RPMI7951 (cell line): ENCODE measurements at places on chromosomes 7 and 10. TPM values are rescaled to one million over a fixed set of nuclear protein-coding genes. Genes with fewer than 3 reads are reported as not detected.

Gene ELN
- total RNA-seq = 0.12 and 0.59 TPM in 2 replicates

DNA sequence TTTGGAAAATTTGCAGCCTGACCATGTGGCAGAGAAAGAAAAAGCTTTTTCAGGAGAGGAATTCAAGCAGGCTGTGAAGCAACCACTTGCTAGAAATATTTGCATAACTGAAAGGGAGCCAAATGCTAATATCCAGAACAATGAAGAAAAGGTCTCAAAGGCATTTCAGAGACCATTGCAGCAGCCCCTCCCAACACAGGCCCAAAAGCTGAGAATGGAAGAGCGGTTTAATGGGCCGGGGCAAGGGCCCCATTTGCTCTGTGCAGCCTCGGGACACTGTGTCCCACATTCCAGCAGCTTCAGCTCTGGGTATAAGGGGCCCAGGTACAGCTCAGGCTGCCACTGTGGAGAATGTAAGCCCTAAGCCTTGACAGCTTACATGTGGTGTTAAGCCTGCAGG lies 918.1 kb upstream of the POT1 start:
- DNase-seq = no peak

Gene OGDHL
- not detected in 2 replicates for total RNA-seq

GRCh38 chr10:102403115-102403514 lies 7.6 kb downstream of the NFKB2 start:
- no peak for DNase-seq

Gene MMP21
- not detected in 2 replicates for total RNA-seq

- no peak for DNase-seq
Measured at GRCh38 chr7:12941512-12941911, 254.1 kb downstream of the ARL4A start.

DNA sequence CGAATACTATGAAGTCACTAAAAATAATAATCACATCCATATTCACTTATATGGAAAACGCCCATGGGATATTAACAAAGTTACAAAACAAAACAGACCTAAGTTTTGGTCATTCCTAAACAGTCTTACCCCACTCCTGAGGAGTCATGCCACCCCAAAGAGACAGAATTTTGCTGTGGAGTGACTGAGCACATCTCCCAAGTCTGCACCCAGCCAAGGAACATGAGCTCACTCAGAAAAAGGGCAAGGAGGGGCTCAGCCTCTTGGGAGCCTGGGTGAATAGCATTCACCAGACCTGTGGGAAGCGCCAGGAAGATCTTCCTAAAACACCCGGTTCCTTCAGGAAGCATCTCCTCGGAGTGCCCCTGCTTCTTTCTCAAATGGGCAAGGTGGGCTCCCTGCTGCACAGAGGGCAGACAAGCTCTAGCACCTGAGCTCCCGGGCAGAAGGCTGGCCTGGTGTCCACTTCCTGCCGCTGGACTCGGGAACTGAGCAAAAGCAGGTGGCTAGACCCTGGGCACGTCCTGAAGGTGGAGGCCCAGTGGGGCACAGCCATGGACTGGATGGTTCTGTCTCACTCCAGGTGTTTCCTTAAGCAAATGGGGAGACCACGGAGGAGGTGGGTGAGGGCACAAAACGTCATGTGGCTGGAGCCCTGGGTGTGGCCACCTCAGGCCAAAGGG lies 31.0 kb downstream of the TNS3 start:
- DNase-seq = no peak

Gene GPR85
- total RNA-seq = 3.1 and 4.2 TPM in 2 replicates

GRCh38 chr10:64271508-64271907 lies 750.3 kb downstream of the REEP3 start:
- DNase-seq = no peak

DNA sequence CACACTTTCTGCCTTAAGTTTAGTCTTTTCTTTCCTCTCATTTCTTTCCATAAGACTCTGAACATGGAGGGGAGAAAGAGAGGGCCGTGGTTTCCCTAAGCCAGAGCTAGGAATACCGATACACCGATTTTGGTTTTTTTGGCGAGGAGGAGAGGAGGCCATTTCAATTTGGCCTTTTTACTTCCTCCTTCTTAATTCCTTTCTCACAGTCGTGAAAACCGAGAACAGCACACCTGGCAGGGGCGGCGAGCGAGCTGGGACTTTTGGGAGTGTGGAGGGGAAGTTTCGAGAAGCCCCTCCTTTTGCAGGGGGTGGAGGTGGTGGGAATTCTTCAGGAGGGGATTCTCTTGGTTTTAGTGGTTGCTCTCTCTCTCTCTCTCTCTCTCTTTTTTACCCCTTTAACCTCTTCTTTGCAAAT lies 6.2 kb downstream of the GATA3 start:
- DNase-seq = no peak

Gene DCLRE1A
- 9.2 and 10.1 TPM in 2 replicates for total RNA-seq

Gene UNCX
- total RNA-seq = not detected in 2 replicates

DNA sequence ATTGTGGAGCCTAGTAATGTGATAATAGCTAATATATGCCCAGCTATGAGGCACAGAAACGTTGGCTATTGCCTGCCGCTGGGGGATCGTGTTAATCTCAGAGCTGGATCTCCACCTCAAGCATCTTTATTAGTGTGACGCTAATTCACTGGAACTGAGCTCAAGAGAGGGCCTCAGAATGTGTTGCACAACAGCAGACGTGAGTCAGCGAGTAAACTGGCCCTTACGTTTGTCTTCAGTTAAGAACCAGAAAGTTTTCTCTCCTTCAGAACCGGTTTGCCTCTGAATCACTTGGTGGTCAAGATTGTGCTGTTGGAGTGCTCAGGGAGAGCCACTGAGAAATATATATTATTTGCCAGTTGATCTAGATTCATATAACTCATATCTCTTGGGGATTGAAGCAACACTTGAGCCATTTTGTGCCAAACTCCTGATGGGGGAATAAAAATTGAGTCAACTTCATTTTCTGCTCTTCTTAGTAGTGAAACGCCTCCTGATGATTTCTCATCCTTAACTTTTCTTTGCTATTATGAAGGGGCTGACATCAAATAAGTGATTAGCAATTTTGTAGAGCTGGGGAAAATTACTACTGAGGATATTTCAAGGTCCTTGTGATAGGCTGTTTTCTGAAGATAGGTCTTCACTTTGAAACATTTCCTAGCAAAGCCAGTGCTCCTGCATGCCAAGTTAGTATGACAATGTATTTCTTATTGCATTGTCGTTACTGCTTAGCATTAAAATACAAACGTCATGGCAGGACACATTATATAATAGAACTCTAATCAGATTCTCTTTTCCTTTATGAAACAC lies 22.3 kb downstream of the BZW2 start:
- peak; percentile 99 for DNase-seq

Gene ECHS1
- 91.1 and 104 TPM in 2 replicates for total RNA-seq

Gene ADAM22
- 0.98 and 1.6 TPM in 2 replicates for total RNA-seq

GRCh38 chr10:132738454-132739224 lies 47.3 kb downstream of the NKX6-2 start:
- no peak for DNase-seq

GRCh38 chr10:35299016-35299415 lies 37.3 kb upstream of the CCNY start:
- DNase-seq = no peak

- DNase-seq = peak; percentile 98
Measured at GRCh38 chr7:47677664-47678063, 95.8 kb upstream of the TNS3 start.

- DNase-seq = peak; percentile 26
Measured at GRCh38 chr7:142445019-142445686, 187.3 kb upstream of the PRSS58 start.

- DNase-seq = no peak
Measured at GRCh38 chr10:100371482-100372027, 24.5 kb downstream of the SCD start.

GRCh38 chr10:31770307-31770902 lies 158.2 kb downstream of the ARHGAP12 start:
- peak; percentile 30 for DNase-seq

- no peak for DNase-seq
Measured at GRCh38 chr10:4626919-4627318, 199.1 kb upstream of the AKR1E2 start.

- peak; percentile 82 for DNase-seq
Measured at GRCh38 chr7:66413379-66414114, 208.4 kb downstream of the TPST1 start.

DNA sequence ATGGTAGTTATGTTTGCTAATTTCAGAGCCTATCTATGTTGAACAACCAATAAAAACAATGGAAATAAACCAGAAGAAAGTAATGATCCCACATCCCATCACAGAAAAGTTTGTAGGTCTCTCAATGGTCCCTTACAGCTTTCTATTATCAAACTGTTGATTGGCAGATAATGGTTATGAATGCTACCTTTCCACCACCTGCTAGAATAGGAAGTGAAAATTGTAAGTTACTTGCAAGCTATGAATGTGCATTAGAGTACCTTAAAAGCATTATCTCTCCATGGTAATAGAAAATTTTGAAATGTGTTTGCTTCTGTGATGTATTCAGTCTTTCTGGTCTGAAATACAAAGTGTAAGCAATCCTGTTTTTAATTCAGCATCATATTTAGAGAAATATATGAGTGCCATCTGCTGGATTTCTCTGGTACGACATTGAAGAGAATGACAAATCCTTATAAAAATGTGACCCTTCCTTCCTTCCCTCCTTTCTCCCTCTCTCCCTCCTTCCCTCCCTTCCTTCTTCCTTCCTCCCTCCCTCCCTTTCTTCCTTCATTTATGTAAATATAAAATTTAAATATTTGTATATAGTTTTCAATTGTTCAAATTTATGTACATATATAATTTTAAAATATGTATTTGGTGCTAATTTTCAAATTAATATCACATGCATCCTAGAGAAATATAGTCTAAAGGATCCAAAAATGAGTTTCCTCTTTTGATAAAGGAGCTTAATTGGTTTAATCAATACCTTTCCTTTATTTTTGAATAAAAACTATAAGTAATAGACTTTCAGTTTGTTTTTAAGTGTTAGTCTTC lies 41.4 kb upstream of the PNLIPRP3 start:
- DNase-seq = peak; percentile 9

DNA sequence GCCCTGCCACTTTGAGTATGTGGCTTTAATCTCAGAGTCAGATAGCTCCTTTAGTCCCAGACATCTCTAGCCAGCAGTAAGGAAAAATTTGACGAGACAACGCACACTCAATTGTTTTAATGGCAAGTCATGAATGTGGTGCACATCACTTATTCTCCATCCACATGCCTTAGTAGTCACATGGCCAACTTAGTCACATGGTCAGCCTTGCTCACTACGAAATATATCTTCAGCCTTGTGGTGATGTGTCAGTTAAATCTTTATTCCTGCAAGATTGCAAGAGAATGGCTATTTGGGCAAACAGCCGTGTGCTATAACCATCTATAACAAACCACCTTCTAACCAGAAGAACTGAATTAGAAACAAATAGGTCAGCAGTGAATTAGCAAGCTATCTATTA lies 871.1 kb upstream of the CELF2 start:
- no peak for DNase-seq

Gene PGAM2
- total RNA-seq = 0.36 and 0.78 TPM in 2 replicates

DNA sequence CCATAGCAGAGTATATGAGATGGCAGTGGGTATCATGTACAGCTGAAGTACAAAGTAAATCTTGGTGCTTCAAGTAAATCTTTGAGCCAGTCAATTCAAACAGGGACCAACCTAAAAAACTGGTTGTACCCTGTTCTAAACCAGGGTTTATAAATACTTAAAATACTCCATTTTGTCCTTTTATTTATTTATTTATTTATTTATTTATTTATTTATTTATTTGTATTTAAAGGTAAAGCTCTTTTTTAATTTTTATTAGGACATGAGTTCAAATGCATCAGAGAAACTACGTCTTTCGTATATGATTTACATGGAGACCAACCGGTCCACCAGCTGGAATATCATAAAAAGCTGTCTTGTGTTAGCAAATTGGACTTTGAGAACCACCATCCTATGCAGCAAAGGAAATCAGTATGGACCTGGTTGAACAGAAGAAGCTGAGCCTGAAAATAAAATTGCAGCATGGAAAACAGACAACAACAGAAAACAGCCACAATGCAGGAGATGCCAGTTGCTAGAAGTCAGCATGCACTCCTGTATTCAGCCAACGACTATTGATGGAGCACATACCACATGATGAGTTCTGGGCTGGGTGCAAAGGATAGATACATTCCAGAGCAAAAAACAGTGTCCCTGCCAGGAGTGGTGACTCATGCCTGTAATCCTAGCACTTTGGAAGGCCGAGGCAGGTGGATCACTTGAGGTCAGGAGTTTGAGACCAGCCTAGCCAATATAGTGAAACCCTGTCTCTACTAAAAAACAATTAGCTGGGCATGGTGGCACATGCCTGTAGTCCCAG lies 60.0 kb downstream of the PLXNA4 start:
- DNase-seq = peak; percentile 75

DNA sequence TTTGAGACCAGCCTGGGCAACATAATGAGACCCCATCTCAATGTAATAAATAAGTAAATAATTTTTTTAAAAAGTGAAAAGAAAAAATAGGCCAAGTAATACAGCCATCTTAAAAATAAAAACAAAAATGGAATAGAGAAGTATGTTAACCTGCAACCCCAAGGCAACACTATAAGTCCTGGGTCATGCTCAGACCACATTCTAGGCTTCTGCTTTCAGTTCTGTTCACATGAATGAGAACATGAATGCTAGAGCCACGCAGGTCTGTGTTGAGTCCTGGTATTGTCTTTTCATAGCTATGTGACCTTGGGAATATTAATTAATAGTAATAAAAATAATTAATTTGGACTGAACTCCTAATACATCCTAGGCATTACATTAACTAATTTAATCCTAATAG lies 284.0 kb downstream of the AUTS2 start:
- DNase-seq = no peak

GRCh38 chr7:27095050-27095896 lies 527 bp downstream of the HOXA1 start:
- DNase-seq = no peak

- no peak for DNase-seq
Measured at GRCh38 chr10:21055339-21056135, 158.4 kb upstream of the NEBL start.

Gene TCERG1L
- not detected in 2 replicates for total RNA-seq

GRCh38 chr10:111275091-111275490 lies 198.3 kb downstream of the ADRA2A start:
- no peak for DNase-seq

Gene NUB1
- total RNA-seq = 53.2 and 54.4 TPM in 2 replicates

GRCh38 chr10:21935439-21936023 lies 68.0 kb downstream of the DNAJC1 start:
- DNase-seq = no peak

DNA sequence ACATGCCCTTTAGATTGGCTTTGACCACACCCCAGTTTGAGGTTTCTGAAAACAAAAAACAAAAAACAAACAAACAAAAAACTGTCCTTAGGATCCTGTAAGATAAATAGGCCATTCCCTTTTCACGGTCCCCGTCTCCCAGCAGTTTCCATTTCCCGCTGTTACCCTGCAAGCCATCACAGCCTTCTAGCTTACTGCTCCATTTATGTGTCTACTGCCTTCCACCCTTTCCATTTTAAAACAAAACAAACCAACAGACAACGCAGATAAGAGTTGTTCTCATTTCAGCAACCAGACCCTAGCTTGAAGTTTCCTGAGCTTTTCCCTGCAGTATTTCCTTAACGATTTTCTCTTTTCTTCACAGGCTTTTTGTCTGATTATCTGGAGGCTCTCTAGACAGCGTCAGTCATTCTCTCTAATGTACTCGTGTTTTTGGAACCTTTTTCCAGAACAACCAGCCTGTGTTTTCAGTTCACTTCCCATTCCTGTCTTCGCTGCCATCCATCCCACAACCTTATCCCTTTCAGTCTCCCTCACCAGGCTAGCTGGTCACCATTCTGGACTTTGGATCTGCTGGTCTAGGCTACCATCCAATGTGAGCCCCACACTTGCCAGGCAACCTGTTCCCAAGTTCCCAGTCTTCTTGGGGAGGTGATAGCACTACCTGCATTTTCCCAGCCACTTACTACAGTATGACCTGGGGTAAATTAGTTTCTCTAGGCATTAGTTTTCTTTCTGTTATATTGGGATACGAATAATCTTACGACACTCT lies 317.3 kb upstream of the FZD1 start:
- peak; percentile 3 for DNase-seq

- no peak for DNase-seq
Measured at GRCh38 chr7:149427096-149427680, 33.7 kb downstream of the ZNF777 start.
